ENCODE measurements at places on chromosomes 4 and X.

GRCh38 chrX:134544513-134545151 lies 84.7 kb downstream of the HPRT1 start:
- DNase-seq: no peak

GRCh38 chr4:41839916-41840854 lies 91.7 kb upstream of the PHOX2B start:
- DNase-seq: no peak

GRCh38 chrX:53071604-53072417 lies 10.4 kb upstream of the TSPYL2 start:
- DNase-seq: no peak

GRCh38 chr4:173171098-173171497 lies 2.5 kb downstream of the GALNT7 start:
- no peak for DNase-seq

- no peak for DNase-seq
Measured at GRCh38 chr4:38804654-38805295, at the start of gene TLR1. Gene TLR1, minus strand, starts transcription at chr4:38804791. Its CDS starts 5,960 bp downstream, at chr4:38798831.
